Upper lobe of left lung (tissue), 6 donors: ENCODE measurements at places on chromosomes 2 and 18. TPM values are rescaled to one million over a fixed set of nuclear protein-coding genes. Genes with fewer than 3 reads are reported as not detected.

DNA sequence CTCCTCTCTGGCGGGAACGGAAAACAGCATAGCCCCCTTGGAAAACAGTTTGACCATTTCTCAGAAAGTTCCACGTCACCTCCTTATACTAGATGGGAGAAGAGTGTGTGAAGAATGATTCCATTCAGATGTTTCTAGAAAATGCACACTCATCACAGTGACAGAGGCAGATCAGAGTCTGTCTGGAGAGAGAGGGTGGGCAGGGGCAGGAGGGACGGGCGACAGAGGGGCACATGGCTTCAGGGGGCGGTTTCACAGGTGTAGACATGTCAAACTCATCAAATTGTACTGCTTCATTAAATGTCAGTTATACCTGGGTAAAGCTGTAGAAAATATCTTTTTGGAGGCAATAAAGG lies 88.8 kb upstream of the TAF1B start:
- peaks cover 29% of the 10 kb centered on the region for H3K4me1 ChIP-seq
- no peaks in the 10 kb centered on the region for H3K36me3 ChIP-seq
- no peak overlapping the region for H3K4me3 ChIP-seq
- no peak overlapping the region for H3K27ac ChIP-seq
- DNase-seq: no peak
- no peaks in the 10 kb centered on the region for H3K27me3 ChIP-seq

- H3K4me3 ChIP-seq: no peak overlapping the region
- no peaks in the 10 kb centered on the region for H3K27me3 ChIP-seq
These were observed 4.2 kb downstream of the FZD5 start for GRCh38 chr2:207765547-207765946.

DNA sequence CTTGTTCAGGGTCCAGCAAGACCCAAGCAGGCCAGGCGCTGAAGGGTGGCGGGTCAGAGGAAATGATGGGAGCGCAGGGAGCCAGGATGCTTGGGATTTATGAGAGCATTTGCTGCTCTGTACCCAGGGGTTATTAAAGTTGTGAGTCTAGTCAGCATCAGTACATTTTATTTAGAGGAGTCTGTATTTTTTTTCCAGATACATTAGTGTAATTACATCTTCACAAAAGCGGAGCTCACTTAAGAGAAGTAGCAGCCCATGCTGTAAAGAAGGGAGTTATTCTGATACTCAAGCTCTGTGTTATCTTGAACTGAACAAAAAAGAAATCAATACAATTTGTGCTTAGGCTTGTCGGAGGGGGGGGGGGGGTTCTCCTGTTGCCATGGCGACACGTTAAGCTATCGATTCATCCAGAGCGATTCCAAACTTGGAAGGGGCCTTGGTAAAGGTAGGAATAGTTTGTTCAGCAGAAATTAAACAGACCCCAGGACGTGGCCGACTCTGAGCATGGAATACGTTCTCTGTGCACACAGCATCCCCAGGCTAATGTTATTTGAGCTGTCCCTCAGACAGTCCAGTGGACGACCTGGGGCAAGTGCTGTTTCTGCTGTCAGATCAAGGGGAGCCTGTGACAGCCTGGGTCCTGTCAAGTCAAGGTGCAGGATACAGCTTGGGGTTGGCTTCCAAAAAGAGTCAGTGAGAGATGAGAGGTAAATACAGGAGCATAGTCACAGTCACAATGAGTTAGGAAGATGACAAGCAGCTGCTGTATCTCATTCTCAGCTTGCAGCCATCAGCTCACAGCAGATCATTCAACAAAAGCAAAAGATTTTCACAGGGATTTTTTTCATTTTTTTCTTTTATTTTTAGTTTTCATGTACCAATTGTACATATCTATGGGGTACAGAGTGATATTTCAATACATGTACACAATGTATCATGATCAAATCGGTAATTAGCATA lies 387.6 kb downstream of the DCDC2C start:
- H3K4me1 ChIP-seq: no peaks in the 10 kb centered on the region
- no peak overlapping the region for H3K27ac ChIP-seq
- H3K4me3 ChIP-seq: no peak overlapping the region
- H3K36me3 ChIP-seq: no peaks in the 10 kb centered on the region
- DNase-seq: no peak

The THSD7B gene
- not detected for total RNA-seq

The ANKRD23 gene
- total RNA-seq: 2.0 TPM
